ENCODE measurements at places on chromosomes 3 and 15. TPM values are rescaled to one million over a fixed set of nuclear protein-coding genes. Genes with fewer than 3 reads are reported as not detected.

Gene CSPG5
- 0.04 TPM for total RNA-seq

GRCh38 chr3:45841420-45841756 is 531 bp downstream of the LZTFL1 start:
- no peak for DNase-seq

- DNase-seq, result peak; percentile 81
Measured at GRCh38 chr3:17431004-17431403, 311.4 kb downstream of the TBC1D5 start.

DNA sequence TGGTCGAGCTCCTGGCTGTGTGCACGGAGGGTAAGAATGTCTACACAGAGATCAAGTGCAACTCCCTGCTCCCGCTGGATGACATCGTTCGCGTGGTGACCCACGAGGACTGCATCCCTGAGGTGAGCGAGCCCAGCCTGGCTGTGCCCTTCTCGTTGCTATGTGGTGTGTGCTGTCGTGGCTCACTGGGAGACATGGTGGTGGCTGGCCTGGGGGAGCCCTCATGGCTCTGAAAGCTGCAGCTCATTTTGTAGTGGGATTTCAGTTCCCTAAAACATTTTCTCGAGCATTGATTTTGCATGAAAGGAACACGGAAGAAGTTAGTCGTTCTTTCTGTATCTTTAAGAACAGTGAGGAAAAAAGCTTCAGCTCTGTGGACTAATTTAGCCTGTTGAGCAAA is 200.5 kb downstream of the ITPR1 start:
- no peak for DNase-seq

Gene KCNMB2
- not detected for total RNA-seq

Data from Karpas-422 (cell line).